ENCODE measurements at places on chromosomes 7 and 10.

- DNase-seq, result peak; percentile 76
Observed at GRCh38 chr10:86635402-86635801, 18.9 kb upstream of the OPN4 start.

- no peak for DNase-seq
Observed at GRCh38 chr7:11221984-11222383, 248.3 kb downstream of the PHF14 start.

- DNase-seq, result no peak
Observed at GRCh38 chr10:121696854-121697253, 98.6 kb upstream of the FGFR2 start.

DNA sequence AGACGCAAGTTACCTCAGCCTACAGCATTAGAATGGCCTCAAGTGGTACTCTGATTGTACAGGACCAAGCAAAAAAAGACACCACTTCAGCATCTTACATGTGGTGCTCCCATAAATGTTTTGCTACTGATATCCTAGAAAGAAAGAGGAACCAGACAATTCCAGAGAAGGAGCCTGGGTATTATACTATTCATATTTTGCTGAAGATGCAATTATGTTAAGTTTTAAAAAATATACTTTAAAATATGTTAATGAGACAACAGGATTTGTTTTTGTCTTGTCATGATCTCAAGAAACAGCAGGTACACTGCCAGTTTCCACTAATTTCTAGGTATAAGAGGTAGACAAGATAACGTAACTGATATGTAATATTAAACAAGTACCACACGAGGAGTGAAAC lies 92.6 kb downstream of the JMJD1C start:
- no peak for DNase-seq

- DNase-seq, result no peak
Observed at GRCh38 chr7:97748482-97748881, 16.6 kb downstream of the TAC1 start.

GRCh38 chr7:44145969-44146911 lies 5.1 kb upstream of the MYL7 start:
- peak; percentile 27 for DNase-seq

DNA sequence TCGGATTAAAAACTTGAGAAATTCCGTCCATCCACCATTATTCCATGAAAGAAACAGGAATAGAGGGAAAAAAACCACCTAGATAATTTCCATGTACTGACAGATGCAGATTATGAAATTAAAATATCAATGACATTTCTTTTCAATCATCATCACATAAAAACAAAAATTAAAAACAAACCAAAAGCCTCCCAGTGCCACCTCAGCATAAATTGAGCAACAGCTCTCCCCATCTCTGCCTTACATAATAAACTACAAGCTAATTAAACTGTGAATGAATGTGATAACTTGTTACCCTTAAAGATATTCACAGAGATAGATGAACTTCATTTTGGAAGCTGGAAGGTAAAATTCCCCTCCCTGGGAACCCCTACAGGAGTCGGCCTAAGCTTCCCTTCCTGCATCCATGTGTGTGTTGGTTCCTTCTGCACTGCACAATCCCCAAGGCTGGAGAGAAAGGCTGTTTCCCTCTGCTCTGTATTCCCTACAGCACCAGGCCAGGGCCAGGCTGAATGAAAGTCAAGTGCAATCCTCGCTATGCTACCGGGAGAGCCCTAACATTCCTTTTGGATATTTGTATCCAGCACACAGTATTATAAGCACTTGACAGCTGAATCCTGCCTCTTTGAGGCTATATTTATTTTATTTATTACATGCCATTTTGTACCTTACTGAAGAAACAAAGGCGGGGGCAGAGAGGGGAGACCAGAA lies 8.1 kb downstream of the CCDC6 start:
- no peak for DNase-seq

DNA sequence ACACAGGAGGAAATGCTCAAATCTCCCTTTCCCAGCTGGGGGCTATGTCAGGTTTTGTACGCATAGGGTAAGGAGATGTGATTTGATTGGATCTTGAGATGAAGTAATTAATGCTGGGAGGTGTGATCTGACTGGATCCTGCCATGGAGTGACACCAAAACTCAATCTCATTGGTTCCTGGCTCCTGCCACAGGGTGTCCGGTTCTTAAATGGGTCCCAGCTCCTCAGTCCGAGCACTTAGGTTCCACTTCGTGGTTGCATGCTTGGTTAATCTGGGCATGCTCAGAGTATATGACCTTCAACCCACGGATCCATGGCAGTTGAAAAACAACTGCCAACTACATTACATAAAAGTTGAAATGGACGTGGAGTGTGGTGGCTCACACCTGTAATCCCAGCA lies 3.1 kb upstream of the ZNF12 start:
- DNase-seq, result no peak

DNA sequence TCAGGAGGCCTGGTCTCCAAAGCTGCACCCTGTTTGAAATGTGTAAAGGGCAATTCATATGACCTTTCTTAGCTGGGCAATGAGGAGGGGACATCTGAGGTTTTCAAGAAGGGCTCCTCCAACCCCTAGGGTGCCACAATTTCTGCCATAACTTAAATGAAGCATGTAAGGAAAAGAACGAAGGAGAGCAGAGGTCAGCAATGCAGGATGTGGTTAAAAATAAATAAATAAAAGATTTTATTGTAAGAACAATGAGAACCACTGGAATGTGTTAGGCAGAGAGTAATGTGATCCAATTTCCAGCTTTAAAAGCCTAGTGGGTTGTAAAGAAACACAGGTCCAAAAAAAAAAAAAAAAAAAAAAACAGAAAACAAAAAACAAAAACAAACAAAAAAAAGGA lies 673.1 kb downstream of the TNS3 start:
- peak; percentile 85 for DNase-seq

- peak; percentile 87 for DNase-seq
Observed at GRCh38 chr7:33774762-33775523, 130.4 kb upstream of the BMPER start.

DNA sequence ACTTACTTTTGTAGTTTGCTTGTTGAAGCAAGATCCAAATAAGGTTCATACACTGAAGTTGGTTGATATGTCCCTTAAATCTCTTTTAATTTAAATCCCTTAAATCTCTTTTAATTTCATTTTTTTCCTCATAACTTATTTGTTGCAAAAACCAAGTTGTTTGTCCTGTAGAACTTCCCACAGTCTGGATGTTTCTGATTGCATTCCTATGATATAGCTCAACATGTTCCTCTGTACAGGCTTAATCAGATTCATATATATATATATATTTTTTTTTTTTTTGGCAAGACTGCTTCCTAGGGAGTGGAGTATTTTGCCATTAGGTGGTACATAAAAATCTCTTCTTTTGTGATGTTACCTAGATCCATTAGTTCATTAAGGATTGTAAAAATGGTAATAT lies 174.9 kb upstream of the MKLN1 start:
- DNase-seq, result no peak

DNA sequence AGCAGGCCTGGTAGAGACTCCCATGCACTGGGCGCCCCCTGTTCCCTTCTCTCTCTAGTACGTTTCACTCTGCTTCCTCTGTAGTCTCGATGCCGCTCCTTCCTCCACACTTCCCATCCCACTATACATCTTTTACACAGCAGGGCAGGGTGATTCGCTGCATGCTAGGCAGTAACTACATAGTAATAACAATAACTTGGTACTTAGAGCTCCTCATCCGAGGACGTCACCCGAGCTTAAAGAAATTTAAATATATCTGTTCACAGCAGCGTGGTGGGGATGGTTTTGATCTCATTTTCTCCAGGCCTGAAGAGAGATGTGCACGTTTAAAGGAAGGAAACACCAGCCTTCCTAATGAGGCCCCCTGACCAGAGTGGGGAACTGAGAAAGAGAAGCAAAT lies 276.9 kb downstream of the SKAP2 start:
- no peak for DNase-seq

GRCh38 chr7:137873979-137874777 lies 27.4 kb upstream of the DGKI start:
- peak; percentile 97 for DNase-seq

DNA sequence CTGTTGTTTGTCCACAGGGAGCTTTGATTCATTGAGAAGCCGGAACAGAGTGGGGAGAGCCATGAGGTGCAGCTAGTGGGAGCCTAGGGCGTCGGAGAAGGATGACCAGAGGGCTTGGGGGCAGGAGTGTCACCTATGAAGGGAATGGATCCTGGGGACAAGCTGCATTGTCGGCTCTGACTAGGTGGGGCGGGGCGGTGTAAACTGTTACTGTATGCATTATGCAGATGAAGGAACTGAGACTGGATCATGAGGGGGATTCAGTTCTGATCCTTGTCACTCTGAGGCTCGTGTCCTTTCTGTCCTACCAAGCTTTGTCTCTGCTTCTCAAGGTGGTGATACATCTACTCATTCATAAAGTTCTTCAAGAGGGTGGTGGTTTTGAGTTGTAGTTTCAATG lies 39.9 kb upstream of the MMD2 start:
- no peak for DNase-seq

- DNase-seq, result no peak
Observed at GRCh38 chr7:68770649-68771048, 827.6 kb upstream of the AUTS2 start.

DNA sequence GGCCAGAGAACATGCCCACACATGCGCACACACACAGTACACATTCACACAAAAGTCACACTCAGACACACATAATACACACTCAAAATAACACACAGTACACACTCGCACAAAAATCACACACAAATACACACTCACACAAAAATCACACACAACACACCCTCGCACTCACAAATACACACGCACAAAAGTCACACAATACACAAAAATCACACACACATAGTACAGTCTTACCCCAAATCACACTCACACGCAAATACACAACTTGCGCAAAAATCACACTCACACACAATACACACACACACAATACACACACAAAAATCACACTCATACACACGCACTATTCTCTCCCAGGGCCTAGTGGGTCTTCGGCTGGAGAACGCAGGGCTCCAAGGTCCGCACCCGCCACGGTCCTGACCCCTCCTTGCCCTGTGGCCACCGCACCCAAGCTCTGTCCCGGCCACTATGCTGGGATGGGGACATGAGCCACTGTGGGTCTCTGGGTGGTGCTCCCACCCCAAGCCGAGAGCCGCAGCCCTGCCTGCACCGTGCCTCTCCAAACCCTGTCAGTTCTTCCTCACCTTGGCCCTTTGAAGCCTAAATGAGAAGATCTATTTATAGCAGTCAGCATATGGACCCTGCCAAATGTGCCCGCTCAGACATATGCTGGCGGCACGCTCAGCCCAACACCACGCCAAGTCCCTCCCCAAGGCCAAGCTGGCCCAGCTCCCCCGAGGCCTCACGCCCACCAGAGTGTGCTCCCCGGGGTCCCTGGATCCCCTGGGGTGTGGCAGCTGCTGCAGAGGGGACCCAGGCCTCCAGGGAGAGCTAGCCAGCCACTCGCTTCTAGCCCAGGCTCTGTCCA lies 55.9 kb downstream of the ELFN1 start:
- DNase-seq, result no peak

DNA sequence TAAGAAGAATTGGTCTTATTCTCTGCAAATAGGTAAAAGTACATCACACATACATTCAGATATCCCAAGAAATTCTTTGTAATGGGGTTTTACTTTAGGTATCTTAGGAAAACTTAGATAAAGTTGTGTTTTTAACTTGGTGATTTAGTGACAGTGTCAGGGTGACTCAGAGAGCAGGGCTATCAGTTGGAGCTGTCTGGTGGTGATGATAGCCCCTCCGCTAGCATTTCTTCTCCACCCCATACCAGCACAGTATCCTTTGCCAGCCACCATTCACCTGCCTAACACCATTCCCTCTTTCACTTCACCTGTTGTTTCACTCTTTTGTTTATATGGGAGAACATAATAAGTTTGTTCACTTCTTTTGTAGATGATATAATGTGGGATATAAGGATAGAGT lies 30.4 kb downstream of the VPS50 start:
- no peak for DNase-seq

DNA sequence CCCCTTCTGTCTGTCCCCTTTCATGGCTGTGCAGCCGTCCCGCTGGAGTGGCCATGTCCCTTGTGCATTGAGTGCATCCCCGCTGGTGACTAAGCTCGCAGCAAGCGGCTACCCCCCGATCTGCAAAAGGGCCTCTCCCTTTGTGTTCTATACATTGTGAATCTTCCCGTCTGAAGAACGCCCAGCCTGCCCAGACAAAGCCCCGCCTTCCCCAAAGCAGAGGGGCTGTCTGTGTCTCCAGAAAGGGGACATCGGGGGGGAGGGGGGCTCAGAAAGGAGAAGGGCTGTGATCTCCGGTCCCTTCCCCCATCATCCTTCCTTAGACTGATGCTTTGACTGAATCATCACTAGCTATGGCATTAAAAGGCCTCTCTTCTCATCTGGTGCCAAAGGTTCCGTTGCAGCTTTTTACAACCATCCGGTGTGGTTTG lies 11.9 kb downstream of the NPTX2 start:
- DNase-seq, result no peak

- no peak for DNase-seq
Observed at GRCh38 chr10:123402656-123403055, 248.5 kb downstream of the BUB3 start.

DNA sequence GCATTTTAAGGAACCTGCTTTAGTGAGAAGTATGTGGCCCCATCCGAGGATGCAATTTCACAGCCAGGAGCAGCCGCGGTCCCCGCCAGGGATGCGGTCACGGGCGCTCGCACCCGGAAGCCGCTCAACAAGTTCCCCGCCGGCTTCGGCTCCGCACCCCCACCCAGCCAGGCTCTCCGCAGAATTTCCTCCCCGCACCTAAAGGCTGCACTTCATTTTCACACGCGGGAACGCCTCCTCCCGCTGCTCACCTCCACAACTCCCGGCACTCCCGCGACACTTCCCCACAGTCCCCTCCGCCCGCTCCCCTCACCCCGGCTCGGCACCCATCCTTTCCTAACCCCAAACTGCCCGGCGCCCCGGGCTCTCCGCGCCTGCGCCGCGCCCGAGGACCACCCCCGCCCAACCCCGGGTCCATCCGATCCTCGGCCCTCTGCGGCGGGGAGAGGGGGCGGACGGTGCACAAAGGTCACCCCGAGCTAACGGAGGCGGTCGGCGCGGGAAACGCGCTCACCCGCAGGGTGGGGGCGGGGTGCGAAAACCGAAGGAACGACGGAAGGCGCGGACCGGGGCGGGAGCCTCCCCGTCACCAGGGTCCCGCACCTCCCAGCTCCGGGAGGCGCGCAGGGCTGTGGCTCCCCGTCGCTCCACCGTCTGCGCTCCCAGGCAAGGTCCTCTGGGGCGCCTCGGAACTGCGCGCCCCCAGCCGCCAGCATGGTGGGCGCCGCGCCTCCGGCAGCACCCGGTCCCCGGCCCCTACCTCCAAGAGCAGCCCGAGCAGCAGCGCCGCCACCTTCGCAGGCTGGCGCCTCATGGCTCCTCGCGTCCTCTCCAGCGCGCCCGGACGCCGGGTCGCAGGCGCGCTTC lies 558 bp downstream of the VOPP1 start:
- DNase-seq, result no peak

- DNase-seq, result no peak
Observed at GRCh38 chr10:131478377-131478989, 167.0 kb upstream of the TCERG1L start.

DNA sequence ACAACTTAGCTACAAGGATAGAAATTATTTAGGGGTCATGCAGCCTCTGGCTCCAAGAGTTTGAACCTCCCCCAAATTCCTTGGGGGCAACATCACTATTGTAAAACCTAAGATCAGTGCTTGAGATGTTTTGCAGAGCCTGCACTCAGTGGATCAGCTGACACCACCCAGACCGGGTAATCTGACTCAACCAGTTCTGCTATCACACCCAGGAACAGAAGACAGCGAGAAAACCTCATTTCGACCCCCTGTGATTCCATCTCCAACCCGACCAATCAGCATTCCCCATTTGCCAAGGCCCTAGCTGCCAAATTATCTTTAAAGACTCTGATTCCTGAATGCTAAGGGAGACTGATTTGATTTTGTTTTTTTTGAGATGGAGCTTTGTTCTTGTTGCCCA lies 5.2 kb downstream of the TACR2 start:
- DNase-seq, result no peak

GRCh38 chr7:101442426-101443070 lies 79.9 kb downstream of the COL26A1 start:
- DNase-seq, result no peak
